ENCODE measurements at places on chromosomes 1 and 21. TPM values are rescaled to one million over a fixed set of nuclear protein-coding genes. Genes with fewer than 3 reads are reported as not detected.

DNA sequence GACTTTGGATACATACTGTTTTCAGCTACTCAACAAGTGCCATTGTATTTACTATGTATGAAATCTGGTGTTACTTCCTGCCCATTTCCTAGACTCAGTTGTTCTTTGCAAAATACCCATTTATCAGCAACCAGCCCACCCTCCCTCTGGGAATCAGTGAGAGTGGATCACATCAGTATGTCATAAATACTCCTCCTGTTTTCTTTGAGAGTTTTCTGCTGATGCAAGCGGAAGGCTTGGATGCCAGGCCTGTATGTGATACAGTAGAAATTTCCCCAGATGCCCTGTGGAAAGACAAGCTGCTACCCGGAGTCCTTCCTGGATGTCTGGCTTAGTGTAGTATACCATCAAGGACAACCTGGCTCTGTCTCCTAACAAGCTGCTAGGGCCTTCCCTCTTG lies 2.4 kb upstream of the PTPRC start:
- no peak for DNase-seq

TRIM46 gene
- 5.8 TPM for polyA plus RNA-seq

PLA2G2C gene
- polyA plus RNA-seq = 0.12 TPM

DNA sequence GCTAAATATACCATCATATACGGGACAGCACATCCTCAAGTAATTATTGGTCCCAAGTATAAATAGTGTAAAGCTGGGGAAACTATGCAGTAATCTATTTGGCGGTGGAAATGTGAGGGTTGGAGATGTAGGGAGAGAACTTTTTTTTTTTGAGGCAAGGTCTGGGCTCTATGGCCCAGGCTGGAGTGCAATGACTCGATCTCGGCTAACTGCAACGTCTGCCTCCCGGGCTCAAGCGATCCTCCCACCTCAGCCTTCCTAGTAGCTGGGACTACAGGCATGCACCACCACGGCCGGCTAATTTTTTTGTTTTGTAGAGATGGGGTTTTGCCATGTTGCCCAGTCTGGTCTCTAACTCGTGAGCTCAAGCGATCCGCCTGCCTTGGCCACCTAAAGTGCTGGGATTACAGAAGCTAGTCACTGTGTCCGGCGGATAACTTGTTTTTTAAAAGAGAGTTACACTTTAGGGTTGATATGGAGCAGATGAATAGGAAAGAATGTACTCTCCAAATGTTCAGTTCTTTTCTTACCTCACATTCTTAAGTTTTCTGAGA lies 1.9 kb downstream of the IFT25 start:
- no peak for DNase-seq

CFAP74 gene
- polyA plus RNA-seq = 0.24 TPM

DNA sequence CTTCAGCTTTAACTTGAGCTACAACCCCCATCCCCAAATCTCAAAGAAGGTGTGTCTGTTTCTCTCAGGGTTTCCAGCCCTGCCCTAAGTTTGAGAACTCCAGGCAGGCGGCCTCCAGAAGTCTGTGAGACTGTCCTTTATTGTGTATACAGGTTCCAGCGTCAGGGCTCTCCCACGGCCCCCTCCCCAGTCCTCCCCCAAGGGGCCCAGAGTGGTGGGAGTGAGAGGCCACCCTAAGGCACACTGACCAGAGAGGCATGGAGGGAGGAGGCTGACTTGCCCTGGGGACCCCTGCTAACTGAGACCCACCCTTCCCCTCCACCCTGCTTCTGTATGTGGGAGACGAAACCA lies 4.0 kb downstream of the HSPB7 start:
- no peak for DNase-seq

GRCh38 chr21:46125846-46126301 lies 28.0 kb downstream of the COL6A2 start:
- no peak for DNase-seq

- DNase-seq = no peak
Observed at GRCh38 chr21:44366586-44367211, 13.3 kb downstream of the TRPM2 start.

- no peak for DNase-seq
Observed at GRCh38 chr1:167136191-167136614, 42.3 kb downstream of the STYXL2 start.

DNA sequence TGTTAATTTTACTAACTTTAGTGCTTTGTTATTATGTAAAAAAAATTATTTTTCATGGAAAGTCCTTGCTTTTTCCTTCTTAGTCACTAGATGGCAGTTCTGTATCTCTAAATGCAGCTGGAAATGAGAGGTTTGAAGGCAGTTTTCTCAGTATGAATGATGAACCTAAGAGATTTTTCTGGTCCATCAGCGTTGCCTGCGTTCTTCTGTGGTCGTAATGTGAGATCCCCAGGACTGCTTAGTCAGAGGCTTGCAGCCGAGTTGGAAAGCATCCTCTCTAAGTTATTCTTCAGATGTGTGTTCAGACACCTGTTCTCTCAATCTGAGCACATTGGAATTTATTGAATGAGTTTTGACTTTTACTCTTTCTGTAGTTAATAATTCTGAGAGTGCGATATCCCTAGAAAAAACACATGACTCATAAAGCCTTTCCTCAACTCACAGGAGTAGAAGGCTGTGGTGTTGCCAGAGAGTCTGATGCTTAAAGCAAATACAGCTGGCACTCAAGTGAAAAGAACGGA lies 99.3 kb downstream of the FMN2 start:
- peak; percentile 27 for DNase-seq

- DNase-seq = no peak
Observed at GRCh38 chr1:55329808-55330432, 114.8 kb upstream of the USP24 start.

- no peak for DNase-seq
Observed at GRCh38 chr1:164583835-164584539, 25.0 kb downstream of the PBX1 start.

- DNase-seq = no peak
Observed at GRCh38 chr1:165686971-165687433, 11.4 kb downstream of the ALDH9A1 start.

DNA sequence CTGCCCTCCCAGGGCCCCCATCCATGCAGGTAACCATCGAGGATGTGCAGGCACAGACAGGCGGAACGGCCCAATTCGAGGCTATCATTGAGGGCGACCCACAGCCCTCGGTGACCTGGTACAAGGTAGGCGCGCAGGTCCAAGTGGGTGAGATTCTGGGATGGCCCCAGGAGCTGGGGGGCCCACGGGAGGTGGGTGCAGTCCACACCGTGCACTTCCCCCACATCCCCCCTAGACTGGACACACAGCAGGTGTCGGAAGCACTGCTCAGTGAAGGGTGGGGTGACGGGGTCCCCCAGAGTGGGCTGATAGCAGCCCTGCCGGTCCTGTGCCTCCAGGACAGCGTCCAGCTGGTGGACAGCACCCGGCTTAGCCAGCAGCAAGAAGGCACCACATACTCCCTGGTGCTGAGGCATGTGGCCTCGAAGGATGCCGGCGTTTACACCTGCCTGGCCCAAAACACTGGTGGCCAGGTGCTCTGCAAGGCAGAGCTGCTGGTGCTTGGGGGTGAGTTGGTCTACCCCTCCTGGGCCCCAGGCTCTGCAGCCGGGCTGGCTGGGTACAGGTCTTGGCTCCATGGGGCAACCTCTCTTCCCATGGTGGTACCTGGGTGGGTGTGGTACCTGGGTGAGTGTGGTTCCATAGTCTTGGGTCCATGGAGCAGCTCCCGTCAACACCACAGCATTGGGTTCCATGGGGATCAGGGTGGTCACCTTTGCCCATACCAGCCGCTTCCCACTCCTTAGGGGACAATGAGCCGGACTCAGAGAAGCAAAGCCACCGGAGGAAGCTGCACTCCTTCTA lies 40.4 kb downstream of the TRIM11 start:
- DNase-seq = no peak

DNA sequence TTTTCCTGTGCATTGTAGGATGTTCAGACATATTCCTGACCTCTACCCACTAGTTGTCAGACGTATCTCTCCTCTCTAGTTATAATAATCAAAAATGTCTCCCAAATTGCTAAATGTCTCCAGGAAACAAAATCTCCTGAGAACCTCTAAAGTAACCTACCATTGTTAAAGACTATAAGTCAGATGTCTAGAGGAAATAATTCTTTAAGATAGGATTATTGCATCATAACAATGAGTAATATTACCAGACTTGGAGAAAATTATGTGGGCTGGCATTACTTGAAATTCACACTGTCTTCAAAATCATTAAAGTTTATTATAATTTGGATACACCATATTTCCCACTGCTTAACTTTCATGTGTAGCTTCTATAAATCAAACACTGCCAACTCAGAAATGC lies 643.0 kb upstream of the ADGRL2 start:
- no peak for DNase-seq

- peak; percentile 22 for DNase-seq
Observed at GRCh38 chr1:69914976-69915765, 290.2 kb downstream of the LRRC40 start.

DNA sequence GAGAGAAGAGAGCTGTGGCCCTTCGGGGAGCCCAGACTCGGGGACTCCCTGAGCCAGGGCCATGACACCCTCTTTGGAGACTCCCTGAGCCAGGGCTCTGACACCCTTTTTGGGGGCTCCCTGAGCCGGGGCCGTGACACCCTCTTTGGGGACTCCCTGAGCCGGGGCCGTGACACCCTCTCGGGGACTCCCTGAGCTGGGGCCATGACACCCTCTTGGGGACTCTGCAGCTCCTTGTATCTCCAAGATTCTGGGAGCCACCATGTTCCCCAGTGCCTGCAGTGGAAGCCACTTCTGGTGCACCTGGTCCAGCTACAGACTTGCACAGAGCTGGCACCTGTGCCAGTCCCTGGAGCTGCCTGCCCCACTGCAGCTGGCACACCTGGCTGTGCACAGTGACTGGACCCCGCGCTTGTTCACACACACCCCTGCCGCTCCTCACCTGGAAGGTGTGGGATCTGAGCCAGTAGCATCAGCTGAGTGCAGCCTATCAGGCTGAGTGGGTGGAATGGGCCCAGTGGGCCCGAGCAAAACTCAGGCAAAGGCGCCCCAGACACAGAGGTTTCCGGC lies 3.8 kb upstream of the SSU72 start:
- no peak for DNase-seq

DNA sequence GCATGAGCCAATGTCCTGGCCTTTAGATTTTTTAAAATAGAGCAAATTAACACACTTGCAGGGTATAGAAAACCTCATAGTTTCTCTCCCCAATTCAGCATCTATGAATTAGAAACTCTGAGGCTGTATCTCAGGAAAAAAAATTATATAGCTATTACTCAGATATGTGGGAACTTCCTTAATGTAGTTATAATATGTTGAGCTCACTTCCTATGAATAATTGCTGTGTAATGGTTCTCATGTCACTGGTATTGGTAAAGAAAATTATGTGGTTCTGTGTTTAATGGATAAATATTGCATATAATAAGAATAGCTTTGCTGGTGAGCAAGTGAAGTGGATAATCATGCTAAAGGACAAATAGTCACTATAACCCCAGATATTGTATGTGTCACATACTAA lies 2019.8 kb downstream of the NCAM2 start:
- DNase-seq = no peak

DNA sequence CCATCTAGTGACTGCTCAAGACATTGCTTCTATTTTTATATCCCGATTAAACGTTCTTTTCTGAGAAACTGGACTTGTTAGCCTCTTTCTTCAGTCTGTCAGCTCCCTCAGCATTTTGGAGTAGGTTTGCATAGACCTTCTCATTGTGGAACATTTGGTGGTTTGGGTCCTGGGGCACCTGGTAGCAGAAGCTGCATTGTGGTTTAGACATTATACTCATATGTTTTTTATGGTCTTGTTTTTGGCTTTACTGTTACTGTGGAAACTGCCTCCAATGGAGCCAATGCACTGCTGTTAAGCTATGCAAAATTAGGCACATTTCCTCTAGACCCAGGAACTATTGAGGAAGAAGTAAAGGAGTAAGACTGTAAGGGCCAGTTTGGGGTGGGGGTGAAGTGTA lies 36.7 kb upstream of the LRRC8B start:
- no peak for DNase-seq

MCOLN3 gene
- polyA plus RNA-seq = 17.1 TPM

DNA sequence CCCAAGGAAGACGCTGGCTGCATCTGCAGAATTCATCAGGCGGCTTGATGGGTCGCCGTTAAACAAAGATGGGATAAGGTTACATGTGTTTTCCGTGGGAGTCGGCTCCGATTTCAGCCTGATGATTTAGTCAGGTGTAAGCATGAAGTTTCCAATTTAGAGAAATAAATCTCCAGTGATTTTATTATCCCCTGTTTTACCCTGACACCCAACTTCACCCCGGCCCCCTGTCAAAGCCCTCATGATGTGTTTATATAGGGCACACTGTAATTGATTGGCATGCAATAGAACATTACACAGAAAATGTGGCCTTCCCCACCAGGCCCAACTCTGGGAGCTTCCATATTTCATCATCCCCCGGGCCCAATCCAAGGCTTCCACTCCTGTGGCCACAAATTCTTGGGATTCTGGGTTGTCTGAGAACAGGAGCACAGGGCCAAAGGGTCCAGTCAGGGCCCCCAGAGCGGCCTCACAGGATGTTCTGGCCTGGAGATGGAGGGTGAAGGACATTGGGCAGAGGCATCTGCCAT lies 72.5 kb downstream of the FOXD2 start:
- DNase-seq = peak; percentile 69

OR2L3 gene
- not detected for polyA plus RNA-seq

DNA sequence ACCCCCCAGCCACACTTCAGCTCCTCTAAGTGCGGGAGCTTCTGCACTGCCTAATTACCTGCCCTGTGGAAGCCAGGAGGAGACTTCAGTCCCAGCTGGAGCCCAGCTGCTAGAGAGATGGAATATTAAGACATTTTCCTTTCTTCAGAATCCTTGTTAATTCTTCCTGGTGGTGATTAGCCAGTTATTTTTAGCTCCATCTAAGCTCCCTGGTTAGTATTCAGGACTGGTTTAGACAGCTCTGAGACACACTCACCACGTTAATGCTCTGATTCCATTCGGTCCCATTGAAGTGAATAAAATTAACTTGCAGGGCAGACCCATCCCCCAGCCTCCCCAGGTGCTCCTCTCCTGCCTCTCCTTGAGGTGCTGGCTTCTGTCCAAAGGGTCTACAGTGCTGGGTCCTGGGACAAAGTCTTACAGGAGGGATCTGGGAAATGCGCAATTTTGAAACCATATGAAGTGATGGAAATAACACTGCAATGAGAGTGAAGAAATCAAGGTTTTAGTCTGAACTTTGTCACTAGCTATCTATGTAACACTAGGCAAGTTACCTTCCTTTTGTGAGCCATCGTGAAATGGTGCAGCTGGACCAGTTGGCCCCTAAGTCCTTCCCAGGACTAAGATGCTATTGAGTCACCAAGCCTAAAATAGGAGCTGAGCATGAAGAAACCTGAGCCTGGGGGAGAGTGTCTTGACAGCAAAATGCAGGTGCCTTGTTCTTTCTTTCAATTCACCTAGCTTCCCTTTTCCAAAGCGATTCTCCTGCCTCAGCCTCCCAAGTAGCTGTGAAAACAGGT lies 117.4 kb upstream of the ATP1A1 start:
- no peak for DNase-seq

EXOC8 gene
- polyA plus RNA-seq = 10.6 TPM

Data from renal pelvis (tissue), 12 donors.